ENCODE measurements at places on chromosomes 5 and 9.

- DNase-seq = no peak
Measured at GRCh38 chr9:15047028-15047551, 136.9 kb upstream of the FREM1 start.

DNA sequence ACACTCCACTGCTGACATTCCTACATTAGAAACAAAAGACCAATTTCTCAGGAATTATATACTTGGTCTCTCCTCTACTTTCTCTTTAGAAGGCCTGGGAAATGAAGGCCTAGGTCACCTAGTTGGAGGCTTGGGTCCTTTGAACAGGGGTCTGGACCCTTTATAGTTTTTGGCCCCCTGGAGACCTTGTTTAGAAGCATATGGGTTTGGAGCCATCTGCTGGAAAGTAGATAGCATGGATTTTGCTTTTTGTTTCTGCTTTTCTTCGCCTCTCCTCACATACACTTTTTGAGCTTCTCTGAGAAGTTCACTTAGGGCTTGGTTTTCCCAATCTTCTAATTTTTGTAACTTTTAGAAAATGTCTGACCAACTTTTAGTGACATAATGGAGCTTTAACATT is 67.1 kb upstream of the CDK20 start:
- no peak for DNase-seq

DNA sequence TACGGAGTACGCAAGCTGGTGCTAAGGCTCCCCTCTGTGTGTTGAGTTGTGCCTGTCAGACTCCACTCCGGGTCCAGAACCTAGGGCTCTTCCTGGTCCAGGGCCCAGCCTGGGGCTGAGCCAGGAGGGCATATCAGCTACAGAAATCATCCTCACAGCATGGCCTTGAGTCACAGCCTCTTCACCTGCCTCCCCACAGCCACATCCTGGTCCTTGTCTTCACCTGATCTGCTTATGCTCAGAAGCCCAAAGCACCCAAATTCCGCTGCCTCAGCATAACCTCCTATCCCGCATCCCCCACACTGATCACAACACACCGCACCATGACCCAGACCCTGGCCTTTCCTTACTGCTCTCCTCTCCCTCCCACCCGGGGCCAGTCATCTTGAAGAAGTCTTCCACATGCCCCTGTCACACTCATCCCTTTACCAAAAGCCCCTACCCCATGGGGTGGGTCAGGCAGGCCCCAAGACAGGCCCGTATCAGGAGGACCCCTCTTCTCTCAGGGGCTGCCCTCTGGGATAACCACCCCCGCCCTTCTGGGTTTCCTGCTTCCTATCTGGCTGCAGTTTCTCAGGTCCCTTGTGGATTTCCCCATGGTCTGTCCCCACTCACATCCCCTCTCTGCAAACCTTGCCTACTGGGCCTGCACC is 1.3 kb upstream of the IL3 start:
- no peak for DNase-seq

- DNase-seq = no peak
Measured at GRCh38 chr5:98977723-98978122, 48.9 kb upstream of the CHD1 start.

DNA sequence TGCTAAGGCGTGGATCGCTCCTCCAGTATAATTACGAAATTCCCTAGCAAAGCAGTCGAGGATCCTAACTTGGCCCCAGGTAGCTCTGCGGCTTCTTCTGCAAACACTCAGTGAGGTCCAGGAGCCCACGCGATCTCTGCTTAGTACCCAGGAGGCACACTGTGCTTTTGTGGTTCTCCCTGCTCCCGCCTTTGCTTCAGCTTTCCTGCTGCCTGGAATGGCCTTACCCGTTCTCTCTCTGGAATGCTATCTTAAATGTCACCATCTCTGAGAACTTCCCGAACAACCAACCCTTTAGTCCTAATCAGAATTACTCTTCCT is 639 bp downstream of the INVS start:
- DNase-seq = peak; percentile 11

DNA sequence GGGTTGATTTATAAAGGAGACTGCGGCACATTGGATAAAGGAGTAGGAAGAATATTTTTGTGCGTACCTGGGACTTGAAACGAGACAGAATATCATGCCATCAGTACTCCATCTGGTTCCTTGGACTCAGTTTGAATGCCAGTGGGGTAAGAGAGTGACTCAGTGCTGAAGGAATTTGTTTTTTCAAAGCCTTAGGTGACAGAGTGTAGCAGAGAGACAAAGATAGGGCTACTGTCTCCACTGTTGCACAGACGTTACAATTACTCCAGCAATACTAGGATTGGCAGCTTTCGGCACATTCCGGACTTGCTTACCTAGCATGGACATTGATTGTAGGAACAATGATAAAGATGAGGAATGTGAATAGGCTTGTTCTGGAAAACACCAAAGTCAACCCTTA is 250.7 kb downstream of the KCTD16 start:
- no peak for DNase-seq

DNA sequence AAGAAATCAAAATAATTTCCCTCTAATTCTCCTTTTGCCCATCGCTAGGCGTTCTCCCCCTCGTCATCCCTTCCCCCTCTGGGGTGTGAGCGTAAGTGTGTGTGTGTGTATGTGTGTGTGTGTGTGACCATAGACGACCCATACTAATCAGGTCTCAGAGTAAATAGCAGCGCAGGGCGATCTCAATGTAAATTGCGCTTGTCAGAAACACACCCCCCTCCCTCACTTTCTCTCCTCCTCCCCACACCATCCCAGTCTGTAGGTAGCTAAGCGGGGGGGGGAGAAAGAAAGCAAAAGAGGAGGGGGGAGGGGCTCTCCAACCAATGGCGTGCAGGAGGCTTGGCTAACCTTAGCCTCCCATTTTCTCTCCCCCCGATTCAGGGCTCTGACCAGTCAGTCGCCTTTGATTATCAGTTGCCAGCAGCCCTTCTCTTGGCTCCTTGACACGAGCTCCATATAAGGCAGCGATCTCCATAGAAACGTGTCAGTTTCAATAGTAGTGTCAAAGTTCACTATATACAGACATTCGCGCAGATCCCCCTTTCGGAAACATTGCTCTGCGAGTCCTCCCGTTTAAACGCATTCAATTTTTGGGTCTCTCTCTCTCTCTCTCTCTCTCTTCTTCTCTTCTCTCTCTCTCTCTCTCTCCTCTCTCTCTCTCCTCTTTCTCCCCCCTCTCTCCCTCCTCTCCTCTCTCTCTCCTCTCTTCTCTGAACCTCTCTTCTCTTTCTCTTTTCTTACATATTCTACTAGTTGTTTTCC is at the start of gene NR2F1:
TSS of gene NR2F1 (plus strand) at position 546 of the 762 bp plus-strand sequence. CDS start 1,802 bp downstream, outside the sequence.
- peak; percentile 92 for DNase-seq

DNA sequence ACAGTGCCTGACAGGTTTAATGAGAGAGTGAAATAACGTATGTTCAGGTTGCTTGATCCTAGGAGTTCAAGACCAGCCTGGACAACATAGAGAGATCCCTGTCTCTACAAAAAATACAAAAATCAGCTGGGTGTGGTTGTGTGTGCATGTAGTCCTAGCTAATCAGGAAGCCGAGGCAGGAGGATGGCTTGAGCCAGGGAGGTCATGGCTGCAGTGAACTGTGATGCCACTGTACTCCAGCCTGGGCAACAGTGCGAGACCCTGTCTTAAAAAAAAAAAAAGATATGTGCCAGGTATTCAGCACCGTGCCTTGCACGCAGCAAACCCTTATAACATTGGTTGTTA is 38.8 kb upstream of the SPRY4 start:
- DNase-seq = no peak

DNA sequence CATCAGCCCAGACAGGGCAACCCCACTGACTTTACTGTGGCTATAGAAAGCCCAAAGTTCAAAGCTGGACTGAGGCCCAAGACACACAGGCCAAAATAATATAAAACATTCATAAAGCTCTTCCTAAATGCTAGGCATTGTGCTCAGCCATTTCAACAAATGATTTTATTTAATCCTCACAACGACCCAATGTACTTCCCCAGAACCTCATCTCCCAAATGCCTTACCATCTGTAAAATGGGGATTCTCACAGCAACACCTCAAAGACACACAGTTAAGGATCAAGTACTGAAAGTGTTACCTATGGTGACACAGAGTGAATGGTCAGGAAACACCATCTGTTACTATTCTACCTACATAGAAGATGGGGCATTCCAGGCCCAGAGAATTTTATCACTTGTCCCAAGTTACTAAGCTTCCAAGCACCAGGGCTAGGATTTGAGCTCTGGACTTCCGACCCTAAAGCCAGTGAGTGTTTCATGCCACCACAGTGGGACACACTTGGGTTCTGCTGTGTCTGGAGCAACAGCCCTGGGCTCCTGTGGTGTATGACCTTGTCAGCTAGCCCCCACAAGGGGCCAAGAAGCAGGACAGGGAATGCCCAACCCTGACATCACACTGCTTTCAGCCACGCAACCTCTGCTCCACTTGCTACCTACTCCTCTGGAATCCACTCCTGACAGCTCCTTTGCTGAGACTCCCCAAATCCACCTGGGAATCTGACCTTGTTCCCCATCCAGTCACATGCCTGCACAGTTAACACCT is 15.1 kb downstream of the SHB start:
- DNase-seq = no peak

- DNase-seq = no peak
Measured at GRCh38 chr5:74617202-74617601, 23.3 kb downstream of the ENC1 start.

GRCh38 chr5:173925449-173926071 is 37.4 kb downstream of the CPEB4 start:
- DNase-seq = no peak

DNA sequence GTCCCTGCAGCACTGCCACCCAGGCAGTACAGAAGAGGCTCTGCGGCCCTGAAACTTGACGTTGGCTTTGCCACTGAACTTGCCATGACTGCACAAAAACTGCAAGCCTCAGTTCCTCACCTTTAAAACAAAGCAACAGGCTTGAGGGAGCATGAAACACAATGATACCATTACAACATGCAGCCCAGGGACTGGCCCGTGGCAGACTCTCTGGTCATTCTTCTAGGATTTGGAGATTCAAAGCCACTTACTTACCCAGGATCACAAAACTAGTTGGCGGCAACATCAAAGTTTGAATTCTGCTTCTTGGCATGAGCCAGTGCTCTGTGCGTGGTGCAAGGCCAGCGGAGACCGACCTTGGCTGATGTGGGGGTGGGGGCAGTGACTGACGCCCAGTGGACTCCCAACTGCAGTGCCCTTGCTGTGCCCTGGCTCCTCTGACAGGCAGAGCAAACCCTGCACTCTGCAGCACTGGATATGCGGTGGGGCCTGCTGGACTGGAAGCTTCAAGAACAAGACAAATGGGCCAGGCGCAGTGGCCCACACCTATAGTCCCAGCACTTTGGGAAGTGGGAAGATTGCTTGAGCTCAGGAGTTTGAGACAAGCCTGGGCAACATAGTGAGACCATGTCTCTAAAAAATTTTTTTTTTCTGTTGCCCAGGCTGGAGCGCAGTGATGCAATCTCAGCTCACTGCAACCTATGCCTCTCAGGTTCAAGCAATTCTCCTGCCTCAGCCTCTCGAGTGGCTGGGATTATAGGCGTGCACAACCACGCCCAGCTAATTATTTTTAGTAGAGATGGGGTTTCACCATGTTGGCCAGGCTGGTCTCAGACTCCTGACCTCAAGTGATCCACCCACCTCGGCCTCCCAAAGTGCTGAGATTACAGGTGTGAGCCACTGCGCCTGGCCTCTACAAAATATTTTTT is 18.9 kb downstream of the SQSTM1 start:
- DNase-seq = no peak

DNA sequence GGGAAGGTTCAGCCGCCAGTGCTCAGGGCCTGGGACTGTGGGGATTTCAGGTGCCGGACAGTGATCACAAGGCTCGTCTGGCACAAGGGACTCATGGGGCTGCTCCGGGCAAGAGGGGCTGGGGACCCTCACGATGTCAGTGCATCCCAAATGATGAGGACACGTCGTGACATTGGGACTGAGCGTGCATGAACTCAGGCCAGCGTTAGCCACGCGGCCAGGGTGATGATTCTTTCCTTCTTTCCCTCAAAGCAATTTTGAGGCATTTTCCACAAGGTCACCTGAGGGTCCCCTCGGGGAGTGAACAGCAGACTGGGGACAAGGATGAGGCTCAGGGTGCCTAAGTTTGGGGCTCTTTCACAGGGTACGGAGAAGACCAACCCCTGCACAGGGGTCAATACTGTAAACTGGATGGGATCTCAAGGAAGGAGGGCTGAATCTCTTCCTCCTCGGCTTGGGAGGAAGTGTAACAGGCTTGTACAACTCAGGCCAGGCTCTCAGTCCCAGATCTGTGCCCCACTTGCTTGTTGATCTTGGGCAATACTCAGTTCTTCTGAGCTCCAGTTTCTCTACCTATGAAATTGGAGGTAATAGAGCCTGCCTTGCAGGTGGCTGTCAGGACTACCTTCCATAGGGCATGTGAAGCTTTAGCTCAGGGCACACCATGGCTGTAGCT is 78.5 kb downstream of the PRRT1B start:
- no peak for DNase-seq

- DNase-seq = no peak
Measured at GRCh38 chr5:139668064-139668880, 20.1 kb downstream of the CXXC5 start.

DNA sequence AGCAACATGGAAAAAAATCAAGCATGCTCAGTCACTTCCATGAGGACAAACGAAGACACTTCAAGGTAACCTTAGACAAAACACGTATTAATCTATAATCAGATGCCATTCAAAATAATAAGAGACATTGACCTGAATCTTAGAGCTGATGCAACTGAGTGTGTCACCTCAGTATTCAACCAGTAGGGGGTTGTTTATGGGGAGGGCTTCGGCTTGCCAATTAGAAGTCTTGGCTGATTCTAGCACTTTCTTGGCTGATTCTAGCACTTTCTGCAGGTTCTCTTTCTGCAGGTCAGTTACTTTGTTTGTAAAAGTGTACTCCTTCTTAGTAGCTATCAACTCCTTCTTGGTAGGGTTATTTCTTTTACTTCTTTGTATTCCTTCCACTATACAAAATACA is 317.6 kb downstream of the ENC1 start:
- no peak for DNase-seq

- no peak for DNase-seq
Measured at GRCh38 chr9:97397220-97397619, 14.7 kb upstream of the TDRD7 start.

DNA sequence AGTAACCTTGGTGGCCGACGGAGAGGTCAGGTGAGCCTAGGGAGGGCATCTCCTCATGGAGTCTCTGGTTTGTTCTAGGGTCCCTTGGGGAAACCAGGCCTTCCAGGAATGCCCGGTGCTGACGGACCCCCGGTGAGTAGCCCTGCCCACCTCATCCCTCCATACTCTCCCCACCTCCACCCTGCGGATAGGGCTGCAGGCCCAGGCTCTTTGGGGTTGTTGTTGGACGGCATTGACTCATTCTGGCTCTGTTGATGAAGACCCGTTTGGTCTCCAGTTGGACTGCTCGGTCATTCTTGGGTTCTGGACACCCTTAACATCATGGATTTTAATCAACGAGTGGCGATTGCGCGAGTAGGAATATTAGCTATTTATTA is 112.3 kb upstream of the FCN2 start:
- no peak for DNase-seq

DNA sequence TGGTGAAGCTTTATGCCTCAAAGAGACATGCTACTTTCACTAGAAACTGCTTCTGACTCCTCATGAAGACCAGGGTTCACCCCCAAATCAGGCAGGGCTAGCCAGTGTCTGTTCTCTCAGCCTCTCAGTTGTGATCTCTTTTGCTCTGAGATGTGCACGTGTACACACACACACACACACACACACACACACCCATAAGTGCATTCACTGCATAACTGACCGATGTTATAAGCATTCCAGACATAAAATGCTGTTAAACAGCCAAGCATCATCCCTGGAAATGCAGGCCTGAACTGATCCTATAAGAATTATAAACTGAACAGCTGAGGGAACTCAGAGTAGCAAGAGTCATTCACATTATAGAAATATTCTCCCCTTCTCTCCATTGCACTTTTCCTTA is 85.0 kb downstream of the FSTL4 start:
- no peak for DNase-seq

- DNase-seq = no peak
Measured at GRCh38 chr5:41707853-41708603, 162.2 kb downstream of the OXCT1 start.
